ENCODE measurements at places on chromosomes 1 and 21.
A peak's percentile ranks its signal among the peaks of the same experiment; 100 is the strongest.

DNA sequence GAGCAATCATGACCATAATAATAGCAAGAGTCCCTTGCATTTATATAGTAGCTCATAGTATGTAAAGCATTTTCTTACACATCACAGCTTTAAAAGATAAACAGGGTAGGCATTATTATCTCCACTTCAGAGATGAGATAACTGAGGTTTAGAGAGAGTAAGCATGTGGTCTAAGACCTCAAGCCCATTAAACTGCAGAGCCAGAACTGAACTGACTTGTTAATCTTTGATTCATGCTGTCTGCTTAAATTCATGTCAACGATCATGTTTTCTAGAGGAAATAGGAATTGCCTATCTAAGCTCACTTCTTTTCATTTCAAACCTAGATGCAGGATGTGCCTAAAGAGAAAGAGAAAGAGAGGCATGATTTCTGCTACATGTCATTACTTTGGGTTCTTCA, 524.8 kb downstream of the PTPRC start:
- DNase-seq = no peak

GRCh38 chr1:229114850-229115365, 156.0 kb upstream of the RAB4A start:
- DNase-seq = no peak

DNA sequence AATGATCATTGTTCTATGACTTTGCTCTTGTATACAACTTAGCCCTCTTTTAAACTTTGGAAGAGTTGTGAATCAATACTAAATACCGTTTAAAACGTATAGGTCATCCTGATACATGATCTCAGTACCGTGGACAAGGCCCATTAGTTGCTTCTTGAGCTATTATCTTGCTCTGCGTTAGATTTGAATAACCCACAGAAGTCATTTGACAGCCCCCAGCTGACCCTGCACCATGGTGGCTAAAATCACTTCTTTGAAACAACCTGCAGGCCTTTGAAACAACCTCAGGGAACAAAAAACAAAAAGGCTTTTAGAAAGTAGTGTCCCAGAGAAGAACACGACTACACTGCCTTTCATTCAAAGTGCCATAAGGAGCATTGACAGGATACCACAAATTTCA, 473.0 kb upstream of the ADGRL2 start:
- no peak for DNase-seq

DNA sequence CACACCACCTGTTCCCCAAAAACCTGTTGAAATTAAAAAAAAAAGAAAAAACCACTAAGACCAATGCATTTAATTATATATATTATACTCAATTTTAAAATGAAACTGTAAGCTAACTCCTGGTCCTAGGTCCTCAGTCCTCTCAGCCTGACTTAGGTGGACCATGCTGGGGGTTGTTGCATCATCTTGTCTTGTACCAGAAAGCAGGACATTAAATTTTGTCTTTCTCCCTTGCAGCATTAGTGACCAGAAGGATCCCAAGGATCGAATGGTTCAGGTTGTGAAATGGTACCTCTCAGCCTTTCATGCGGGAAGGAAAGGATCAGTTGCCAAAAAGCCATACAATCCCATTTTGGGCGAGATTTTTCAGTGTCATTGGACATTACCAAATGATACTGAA, 97.6 kb downstream of the NRDC start:
- DNase-seq = no peak

DNA sequence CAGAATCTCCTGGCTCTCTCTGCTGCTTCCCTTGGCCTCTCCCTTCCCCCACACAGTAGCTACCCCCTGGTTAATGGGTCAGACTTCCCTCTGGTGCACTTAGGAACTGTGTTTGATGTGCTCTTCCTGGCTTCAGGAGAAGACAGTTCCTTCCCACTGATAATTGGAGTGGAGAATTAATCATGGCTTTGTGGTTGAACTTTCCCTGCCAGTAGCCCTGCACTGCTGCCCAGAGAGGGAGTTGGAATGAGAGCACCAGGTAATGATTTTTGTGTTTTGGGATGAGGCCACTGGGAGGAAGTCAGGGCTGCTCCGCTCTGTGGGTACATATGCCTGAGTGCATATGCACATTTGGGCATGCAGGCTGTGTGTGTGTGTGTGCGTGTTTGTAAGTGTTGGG, 39.7 kb upstream of the PADI2 start:
- no peak for DNase-seq

DNA sequence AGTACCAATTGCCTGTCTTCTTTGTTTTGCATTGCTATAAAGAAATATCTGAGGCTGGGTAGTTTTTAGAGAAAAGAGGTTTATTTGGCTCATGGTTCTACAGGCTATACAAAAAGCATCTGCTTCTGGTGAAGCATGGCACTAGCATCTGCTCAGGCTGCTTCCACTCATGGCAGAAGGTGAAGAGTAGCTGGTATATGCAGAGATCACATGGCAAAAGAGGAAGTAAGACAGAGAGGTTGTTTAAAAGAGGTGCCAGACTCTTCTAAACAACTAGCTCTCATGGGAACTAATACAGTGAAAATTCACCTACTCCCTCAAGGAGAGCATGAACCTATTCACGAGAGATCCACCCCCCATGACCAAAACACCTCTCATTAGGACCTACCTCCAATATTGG, 56.7 kb upstream of the GUCA2B start:
- DNase-seq = no peak

- no peak for DNase-seq
Measured at GRCh38 chr1:109357616-109358015, 40.1 kb downstream of the SORT1 start.

- no peak for DNase-seq
Measured at GRCh38 chr1:157292302-157292701, 154.1 kb upstream of the ETV3 start.

DNA sequence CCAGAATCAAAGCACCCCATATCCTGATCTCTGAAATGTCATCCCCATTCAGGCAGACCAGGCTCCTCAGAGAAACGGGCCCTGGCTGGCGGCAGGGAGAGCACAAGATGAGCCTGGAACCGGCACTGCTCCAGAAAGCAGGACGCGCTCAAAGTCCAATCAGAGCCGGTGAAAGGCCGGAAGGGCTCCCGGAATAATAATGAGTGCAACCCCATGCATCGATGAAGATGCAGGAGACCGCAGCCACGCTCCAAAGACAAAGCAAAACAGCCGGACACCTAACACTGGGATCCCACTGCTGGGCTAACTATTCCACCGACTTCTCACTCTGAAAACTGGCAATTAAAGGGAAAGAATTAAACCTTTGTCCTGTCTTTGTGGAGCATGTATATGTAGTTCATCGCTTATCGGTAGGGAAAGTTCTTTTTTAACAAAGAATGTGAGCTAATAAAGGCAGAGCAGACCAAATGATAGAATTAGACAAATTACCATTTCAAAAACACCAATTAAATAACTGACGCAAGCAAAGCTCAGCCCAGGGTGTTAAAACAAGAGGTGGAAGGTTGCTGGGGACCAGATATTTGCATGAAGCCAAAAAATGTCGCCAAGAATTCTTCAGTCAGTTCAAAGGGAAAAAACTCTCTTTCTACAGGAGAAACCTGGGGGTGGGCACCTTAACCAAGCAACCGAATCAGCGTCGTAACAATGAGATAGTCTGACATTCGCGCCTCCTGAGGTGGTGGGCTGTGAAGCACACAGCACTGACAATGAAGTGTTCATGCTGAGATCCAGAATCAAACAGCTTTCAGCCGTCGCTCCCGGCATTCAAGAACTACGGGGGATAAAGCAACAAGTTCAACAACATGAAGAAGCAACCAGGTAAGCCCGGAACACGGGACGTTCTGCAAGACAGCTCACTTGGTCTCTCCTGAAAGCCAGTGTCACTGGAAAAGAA, 95.2 kb downstream of the NPHP4 start:
- DNase-seq = no peak

DNA sequence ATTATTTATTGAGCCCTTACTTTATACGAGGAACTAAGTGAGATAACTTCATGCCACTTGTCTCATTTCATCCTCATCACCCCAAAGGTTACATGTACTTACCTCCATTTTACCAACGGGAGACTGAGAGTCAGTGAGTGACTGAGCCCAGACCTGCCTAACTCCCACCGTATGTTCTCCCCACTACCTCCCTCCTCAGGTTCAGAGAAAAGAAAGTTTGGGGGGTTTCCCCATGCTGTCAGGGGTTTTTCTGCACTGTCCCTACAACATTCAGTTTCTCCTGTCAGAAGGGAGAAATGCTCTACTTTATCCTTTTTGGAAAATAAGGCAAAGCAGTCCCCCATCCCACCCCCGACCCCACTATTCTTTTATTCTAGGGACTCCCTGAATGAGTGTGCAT, 32.9 kb downstream of the FAM78B start:
- DNase-seq = no peak

DNA sequence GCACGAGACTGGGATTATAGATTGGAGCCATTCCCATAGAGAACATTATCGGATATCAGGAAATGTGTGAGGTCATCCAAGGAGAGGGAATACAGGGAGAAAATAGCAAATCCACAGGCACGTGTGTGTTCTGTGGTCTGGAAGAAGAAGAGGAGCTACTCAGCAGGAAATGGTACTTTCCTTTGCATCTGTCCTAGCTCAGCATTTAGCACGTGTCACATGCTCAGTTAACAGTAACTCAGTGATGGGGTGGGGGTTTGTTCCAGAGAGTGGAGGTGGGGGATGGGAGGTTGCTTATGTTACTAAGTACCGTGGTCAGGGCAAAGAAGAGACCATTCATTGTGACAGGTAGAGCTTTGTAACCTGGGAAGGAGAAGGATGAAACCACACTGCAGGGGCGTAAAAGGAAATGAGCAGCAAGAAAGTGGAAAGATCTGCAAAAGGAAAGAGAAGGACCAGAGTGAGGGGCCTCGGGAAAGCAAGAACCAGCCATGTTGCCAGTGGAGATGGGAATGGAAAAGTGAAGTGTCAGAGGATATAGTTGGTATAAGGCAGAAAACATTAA, 100.4 kb downstream of the ATP5PO start:
- no peak for DNase-seq

DNA sequence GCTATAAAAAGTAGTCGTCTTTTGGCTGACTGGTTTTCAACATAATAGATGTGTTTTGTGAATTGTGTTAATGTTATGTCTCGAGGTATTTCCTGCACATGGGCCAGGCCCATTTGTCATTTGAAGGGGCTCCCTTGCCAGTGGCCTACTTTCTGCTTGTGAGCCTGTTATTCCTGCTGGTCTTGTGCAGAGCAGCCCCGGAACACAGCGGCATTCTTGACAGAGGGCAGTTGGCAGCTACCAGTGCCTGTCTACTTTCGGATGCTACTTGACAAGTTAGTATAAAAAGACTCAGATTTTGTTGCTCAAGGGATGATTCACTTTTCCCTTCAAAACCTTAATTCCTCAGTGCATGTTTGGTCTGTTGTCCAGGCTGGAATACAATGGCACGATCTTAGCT, 28.5 kb downstream of the PGM1 start:
- DNase-seq = no peak

- DNase-seq = no peak
Measured at GRCh38 chr1:161706482-161707347, at the start of gene FCRLA. TSS of gene FCRLA (plus strand) at chr1:161707229. CDS start at chr1:161707265, 36 bp downstream.

DNA sequence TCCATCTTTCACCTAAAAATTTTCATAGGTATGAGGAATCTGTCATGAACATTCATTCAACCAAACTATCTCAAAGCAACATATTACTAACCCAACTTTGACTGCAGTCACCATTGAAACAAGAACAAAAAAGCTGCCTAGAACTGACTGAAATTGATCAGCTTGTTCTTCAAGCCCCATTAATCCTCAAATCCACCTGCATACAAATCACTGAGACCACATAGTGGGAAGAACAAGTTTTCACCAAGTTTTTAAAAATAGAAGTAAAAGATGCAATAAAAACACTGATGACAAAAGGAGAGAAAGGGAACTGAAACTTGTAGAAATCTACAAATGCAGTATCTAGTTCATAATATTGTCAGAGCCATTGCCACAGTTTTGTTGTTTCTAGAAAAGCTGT, 6.1 kb downstream of the SORT1 start:
- DNase-seq = no peak

DNA sequence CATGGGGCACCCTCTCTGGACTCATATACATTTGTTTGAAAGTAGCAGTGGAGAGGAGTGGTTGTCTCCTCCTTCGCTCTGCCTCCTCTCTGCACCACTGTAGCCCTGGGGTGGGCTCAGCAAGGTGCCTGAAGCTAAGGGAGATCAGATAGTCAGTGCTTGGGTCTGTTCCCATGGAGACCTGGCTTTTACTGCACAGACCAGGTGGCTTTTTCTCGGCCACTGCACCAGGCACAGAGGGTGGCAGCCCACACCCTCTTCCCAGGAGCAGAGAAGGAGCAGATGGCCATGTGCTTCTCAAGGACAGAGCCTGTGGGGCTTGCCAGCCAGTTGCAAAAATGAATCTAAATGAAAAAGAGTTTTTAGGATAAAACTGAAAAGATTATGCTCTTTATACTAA, 123.4 kb upstream of the KCNK1 start:
- DNase-seq = no peak

DNA sequence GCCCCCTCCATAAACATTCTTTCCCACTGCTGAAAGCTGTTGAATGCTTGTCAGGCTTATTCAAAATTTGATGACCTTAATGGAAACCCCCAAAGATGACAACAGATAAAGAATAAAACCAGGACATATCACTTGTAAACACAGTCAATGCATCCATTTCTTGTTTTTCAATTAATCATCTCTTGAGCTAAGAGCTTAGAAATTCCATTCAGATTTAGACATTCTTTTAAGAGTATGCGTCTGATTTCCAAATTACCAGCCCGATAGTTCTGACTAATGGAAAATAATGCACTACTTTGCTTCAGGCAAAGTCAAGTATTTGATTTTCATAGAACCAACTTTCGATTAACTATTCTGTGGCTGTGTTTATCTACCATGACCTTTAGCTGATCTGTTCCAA, 100.6 kb upstream of the RUNX1 start:
- DNase-seq = no peak

GRCh38 chr1:196034080-196034706, 574.0 kb downstream of the KCNT2 start:
- no peak for DNase-seq

GRCh38 chr1:90193116-90193515, 198.2 kb downstream of the ZNF326 start:
- DNase-seq = no peak

DNA sequence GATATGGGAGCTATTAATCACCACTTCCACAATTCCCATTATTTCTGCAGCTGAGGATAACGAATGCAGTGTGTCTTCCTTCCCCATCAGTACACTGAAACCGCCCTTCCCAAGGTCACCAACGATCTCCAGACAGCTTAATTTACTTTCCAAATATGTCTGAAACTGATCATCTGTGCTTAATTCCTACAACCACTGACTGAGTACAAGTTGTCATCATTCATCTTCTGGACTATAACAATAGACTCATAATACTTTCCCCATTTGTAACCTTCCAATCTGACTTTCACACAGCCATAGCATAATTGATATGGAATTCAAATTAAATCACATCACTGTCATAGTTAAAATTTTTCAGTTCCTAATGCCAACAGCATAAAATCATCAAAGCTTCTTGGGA, 17.4 kb downstream of the DNM3 start:
- DNase-seq = no peak

- no peak for DNase-seq
Measured at GRCh38 chr1:24362982-24363614, 43.9 kb downstream of the GRHL3 start.

- no peak for DNase-seq
Measured at GRCh38 chr1:91706140-91706957, 179.6 kb downstream of the TGFBR3 start.

- DNase-seq = no peak
Measured at GRCh38 chr1:184291701-184292100, 95.1 kb upstream of the C1orf21 start.

- peak; percentile 63 for DNase-seq
Measured at GRCh38 chr1:109687641-109688499, at the start of gene GSTM1. TSS of gene GSTM1 (plus strand) at chr1:109687817. CDS start at chr1:109687874, 57 bp downstream.
